ENCODE measurements at places on chromosomes 5 and 9. TPM values are rescaled to one million over a fixed set of nuclear protein-coding genes. Genes with fewer than 3 reads are reported as not detected.

GRCh38 chr5:135245521-135246499 is 153.2 kb downstream of the MACROH2A1 start:
- DNase-seq = peak; percentile 73

DNA sequence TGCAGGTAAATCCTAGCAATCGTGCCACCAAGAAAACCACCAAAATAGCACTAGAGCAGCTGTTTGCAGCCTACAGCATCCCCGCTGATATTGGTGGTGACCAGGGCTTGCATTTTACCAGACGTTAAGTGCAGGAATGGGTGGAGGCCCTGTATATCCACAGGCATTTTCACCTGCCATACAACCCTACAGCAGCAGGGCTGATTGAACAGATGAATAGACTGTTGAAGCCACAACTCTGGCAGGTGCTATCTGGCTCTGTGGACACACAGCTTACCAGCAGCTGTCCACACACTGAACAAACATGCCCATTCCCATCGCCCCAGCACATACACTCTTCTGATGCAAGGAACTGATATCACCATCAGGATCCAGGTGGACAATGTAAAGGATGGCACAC is 154.5 kb upstream of the APC start:
- DNase-seq = no peak

DNA sequence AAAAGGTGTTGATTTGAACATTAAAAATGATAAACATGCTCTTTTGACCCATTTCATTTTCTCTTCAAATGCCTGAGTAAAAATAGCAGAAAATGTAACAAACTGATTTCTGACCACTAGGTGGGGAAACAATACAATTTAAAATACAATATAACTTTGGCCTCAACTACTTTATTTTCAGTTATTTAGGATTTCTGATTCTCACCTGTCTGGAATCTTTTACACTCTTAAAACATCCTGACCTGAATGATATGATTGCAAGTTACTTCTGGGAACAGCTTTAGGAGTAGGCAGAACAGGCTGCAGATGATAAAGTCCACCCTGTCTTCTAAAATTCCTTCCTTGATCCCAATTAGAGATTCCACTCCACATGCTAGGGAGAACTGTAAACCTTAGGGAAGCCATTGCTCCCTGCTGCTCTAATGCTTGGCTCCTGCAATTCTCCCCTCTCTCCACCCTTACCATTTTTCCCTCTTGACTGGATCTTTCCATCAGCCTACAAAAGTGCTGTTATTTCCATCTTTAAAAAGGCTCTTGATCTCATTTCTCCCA is 70.3 kb downstream of the FYB1 start:
- DNase-seq = peak; percentile 24

DNA sequence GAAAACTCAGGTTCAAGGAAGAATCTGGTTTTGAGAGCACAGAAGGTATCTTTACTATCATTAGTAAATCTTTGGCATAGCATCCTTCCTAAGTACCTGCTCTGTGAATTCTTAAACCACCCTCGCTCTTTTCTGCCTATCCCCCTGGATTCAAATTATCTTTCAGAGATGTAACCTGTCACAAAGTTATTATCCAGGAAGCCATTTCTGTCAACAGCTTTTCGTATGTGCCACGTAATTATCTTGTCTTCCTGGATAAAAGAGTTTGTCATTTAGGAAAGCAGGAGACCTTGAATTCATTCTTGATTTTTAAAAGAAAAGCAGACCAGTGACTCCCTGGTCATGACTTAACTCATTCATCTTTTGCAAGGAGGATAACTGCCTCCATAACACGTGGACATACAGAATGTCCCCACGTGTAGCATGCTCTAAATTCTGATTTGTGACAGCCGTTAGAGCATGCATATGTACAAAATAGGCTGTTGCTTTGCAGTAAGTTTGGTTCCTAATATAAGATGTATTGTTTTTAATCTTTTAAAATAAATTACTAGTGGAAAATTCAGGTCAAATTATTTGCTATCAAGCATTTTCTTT is 189.0 kb downstream of the TRIO start:
- no peak for DNase-seq

DNA sequence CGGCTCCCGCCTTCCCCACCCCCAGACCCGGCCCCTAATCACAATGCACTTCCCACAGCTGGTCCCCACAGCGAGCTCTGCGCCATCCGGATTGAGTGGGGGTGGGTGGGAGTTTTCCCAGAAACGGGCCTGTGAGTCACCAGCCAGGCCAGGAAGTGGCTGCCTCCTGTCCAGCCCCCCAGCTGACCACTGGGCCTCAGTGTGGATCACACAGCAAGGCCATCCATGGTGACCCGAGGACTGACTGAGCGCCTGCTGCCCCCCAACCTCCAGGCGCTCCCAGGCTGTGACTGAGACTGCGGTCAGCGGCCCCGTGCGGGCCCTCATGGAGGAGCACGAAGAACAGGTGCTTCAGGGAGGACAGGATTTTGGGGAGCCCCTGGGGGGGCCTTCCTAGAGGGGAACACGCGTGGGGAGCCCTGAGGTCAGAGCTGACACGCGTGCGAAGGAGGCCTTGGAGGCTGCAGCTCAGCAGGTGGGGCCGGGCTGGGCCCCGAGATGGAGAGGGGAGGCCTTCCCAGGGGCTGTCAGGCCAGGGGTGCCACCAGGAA is 48.3 kb upstream of the EGFL7 start:
- peak; percentile 89 for DNase-seq

DNA sequence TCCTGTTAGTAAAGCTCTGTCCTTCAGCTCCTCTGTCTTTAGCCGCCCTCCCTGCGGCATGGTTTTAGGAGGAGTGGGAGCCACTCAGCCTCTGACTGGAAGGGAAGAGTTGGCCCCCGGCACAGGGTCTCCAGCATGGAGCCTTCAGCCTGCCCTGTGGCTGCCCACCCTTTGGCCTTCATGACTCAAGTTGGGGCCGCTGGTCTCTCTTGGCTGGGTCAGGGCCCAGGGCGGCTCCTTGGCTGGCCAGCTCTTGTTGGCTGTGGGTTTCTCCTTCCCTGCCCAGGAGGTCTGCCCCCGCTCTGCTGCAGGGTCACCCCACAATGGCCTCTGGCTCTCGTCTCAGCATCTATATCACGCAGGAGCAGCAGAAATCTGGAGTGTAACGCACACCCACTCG is 25.7 kb downstream of the FGF1 start:
- no peak for DNase-seq

DNA sequence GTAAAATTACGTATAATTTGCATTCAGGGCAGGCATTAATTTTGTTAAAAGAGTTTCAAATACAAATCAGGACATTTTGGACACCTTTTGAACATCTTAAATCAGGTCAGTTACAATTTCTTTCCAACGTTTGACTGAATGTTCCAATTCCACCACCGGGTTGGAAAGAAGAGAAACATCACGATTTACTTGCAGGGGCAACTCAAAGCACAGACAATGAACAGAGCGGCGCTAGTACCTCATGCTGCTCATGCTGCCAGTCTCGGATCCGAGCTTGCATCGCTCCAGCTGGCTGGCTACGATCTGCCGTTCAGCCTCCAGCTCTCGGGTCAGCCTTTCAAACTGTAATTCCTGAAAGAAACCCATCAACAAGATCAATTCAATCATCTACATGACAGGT is 339.5 kb downstream of the CTNND2 start:
- DNase-seq = no peak

GRCh38 chr5:75368391-75368790 is 31.4 kb downstream of the HMGCR start:
- peak; percentile 85 for DNase-seq

DNA sequence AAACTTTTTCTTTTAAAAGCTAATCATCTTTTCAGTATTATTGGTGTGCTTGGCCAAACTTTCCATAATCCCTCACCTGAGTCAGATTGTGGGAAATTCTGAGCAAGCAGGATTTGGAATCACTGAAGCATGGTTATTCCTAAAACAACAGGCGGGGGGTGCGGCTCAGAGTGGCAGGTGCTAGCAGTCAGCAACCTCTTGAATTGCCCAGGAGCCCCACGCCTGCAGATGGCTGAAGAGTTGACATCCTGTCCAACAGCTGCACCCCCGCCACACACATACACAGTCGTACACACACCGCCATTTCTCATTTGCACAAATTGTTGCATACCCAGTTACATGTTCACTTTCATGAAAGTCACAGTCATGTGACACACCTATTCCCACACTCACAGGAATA is 96.6 kb downstream of the LHX2 start:
- DNase-seq = no peak

- DNase-seq = no peak
Measured at GRCh38 chr5:59161221-59162105, 578.6 kb downstream of the RAB3C start.

DNA sequence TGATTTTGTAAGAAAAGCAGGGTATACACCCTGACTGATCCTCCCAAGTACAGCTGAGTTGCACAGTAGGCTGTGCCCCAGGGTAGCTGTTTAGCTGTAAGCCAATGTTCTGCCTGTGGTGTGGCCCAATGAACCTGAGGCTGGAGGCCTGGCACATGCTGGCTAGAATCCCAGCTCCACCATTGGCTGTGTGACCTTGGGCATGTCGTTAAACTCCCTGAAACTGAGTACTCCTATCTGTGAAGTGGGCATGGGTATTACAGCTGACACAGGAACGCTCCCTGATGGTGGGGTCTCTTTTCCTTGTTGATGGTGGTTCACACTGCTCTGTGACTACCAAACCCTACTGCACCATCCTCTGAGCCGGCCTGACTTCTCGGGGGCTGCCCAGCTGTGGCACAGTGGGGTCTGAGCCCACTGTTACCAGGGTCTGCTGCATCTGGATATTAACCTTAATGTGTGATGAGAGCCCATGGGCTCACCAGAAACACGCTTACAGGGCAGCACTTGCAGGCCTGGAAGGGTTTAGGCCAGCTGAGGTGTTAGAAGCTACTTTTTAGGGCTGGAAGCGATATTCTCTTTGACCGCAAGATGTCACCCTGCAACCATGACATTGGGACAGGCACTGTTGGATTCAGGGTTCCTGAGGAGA is 7.0 kb upstream of the GADD45G start:
- DNase-seq = peak; percentile 59

The FCN2 gene
- total RNA-seq = not detected

The FKTN gene
- total RNA-seq = 23.9 TPM

The WNT8A gene
- not detected for total RNA-seq

The CCDC183 gene
- total RNA-seq = not detected

The MINAR2 gene
- not detected for total RNA-seq

The PCDHGA5 gene
- total RNA-seq = 2.0 TPM

The LCN9 gene
- total RNA-seq = not detected

The PAPPA gene
- 12.4 TPM for total RNA-seq

The NFIB gene
- 2.2 TPM for total RNA-seq

The GRAMD2B gene
- 20.3 TPM for total RNA-seq

The FUBP3 gene
- total RNA-seq = 32.3 TPM

The EPB41L4A gene
- total RNA-seq = under 0.01 TPM

The CARTPT gene
- total RNA-seq = not detected

The CMYA5 gene
- total RNA-seq = 0.90 TPM
